ENCODE measurements at places on chromosomes 12 and 14. TPM values are rescaled to one million over a fixed set of nuclear protein-coding genes. Genes with fewer than 3 reads are reported as not detected.

DNA sequence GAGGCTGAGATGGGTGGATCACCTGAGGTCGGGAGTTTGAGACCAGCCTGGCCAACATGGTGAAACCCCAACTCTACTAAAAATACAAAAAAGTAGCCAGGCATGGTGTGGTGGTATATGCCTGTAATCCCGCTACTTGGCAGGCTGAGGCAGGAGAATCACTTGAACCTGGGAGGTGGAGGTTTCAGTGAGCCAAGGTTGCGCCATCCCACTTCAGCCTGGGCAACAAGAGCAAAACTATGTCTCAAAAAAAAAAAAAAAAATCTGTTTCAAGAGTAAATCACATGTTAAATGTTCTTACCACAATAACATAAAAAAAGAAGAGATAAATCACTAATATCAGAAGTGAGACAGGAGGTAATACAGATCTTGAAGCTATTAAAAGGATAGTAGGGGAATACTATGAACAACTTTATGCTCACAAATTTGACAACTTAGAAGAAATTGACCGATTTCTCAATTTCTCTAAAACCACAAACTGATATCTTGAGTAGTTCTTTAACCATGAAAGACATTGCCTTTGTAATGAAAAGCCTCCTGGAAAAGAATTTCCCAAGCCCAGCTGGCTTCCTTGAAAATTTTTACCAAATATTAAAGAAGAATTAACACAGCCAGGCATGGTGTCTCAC is 37.7 kb downstream of the TAOK3 start:
- DNase-seq = no peak

Gene NOVA1
- total RNA-seq = 15.0 TPM

DNA sequence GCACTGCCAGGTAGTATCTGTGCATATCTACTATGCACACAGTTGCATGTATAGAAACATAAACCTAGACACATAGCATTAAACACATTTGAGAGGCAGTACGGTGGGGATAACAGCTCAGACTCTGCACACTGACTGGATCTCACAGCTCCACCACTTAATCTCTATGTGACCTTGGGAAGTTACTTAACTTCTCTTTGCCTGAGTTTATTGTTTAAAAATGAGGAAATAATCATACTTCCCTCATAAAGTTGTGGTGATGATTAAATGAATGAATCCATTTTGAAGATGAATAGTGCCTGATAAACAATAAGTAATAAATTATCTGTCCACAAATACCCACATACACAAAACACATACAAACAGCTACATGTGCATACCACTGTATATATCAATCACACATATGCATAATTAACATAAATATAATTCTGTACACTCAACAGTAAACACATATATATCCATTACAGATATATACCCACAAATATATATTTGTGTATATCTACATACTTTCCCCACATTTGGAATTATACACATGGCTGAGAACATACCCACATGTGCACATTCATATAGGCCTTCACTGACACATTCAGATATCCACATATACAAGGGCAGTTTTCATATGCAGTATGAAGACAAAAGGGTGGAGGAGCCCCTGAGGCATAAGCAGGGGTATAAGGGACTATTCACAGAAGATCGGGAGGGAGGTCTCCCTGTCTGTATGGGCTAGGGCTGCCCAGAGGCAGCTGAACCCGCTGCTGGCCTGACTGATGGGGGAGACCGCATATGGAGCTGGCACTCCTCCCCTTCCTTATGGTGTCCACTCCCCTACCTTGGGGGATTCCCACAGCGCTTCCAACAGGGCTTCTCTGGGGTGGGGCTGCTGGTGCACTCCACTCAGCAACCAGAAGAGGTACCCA is 5.9 kb downstream of the CDH24 start:
- DNase-seq = no peak

- no peak for DNase-seq
Observed at GRCh38 chr14:22557846-22558220, 31.2 kb downstream of the DAD1 start.

GRCh38 chr12:127296591-127296990 is 970.4 kb upstream of the TMEM132C start:
- no peak for DNase-seq

- no peak for DNase-seq
Observed at GRCh38 chr12:63420206-63420644, 248.1 kb downstream of the DPY19L2 start.

All from kidney (tissue), 22 donors.